Stimulated activated CD8-positive, alpha-beta memory T cell treated with anti-CD3 and anti-CD28 coated beads, Interleukin-7, amount 100 ng/mL, for 4 hours (primary cell): ENCODE measurements at places on chromosomes 6 and 20.

- no peak for DNase-seq
Measured at GRCh38 chr20:38864662-38865061, 59.2 kb downstream of the PPP1R16B start.

GRCh38 chr6:6760002-6760401 is 171.5 kb downstream of the LY86 start:
- DNase-seq = no peak

- no peak for DNase-seq
Measured at GRCh38 chr6:37236921-37237320, 20.7 kb upstream of the TBC1D22B start.

DNA sequence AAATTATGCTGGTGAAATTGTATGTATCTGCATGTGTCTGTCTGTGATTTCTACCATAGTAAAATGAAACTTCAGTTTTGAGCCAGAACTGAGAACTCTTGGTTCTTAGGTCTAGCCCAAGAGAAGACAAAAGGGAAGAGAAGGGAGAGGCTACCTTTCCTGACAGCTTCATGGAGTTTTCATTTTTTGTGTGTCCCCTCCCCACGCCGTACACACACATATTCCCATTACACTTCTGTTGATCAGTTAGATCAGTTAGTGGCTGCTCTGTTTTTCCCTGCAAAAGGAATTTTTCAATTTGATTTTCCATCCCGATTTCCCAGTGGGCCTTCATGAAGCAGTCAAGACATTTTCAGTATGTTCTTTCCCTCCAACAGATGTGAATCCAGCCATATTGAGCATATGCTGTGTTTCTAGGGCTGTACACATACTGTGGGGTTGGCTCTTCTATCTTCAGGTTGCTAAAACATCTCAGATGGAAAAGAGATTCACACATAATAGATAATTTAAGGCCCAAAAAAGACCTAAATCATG is 52.5 kb downstream of the HIVEP1 start:
- DNase-seq = no peak

DNA sequence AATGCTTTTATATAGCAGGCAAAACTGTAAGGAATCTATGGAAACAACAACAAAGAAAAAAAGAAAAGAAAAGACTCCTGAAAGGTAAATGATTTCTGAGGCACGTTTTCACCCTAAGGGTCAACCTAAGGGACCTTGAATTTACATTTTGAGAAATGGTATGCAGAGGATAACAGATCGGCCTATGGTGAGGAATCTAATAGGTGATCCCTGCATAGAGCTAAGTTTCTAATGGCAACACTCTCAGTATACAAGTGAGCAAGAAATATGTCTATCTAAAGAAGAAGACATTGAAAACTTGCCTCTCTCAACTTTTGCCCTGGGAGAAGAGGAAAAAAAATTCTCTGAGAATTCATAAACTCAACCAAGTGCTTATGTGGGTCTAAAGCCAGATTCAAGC is 18.9 kb upstream of the AKAP7 start:
- no peak for DNase-seq

- no peak for DNase-seq
Measured at GRCh38 chr6:151032034-151032433, 166.5 kb downstream of the MTHFD1L start.

- DNase-seq = no peak
Measured at GRCh38 chr6:56890683-56891429, 64.1 kb upstream of the BEND6 start.

- no peak for DNase-seq
Measured at GRCh38 chr6:157747370-157747769, 75.7 kb upstream of the SNX9 start.

DNA sequence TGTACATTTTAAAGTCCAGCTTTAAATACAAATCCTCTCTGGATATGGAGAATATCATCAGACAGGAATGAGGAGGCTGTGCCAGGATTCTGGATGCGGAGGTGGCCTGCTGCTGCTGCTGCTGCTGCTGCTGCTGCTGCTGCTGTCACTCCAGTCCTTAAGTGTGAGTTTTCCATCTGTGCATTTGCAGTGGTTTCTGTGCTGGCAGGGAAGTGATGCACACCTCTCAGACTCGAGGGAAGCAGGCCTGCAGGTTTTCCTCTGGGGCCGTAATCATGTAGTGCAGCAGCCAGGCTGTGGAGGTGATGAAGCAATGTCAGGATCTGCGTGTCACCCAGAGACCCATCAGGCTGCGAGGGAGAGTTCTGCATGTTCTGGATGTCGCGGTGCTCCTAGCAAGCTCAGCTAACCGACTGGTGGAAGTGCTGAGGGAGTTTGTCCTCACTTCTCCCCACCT is 32.0 kb downstream of the CFAP61 start:
- no peak for DNase-seq

DNA sequence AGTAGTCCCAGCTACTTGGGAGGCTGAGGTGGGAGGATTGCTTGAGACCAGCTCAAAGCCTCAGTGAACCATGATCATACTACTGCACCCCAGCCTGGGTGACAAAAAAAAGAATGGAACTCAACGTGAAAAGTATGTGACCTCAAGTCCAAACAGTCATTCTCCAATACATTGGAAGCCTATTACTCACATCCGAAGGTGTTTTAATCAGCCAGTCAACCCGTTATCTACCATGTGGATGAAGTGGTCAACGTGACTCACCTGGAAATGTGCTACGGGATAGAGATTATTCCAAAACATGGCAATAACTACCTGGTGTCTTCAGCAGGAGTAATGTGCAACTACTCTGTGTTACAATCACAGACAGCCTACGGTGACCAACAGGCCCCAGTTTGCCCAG is 85.8 kb upstream of the TOP1 start:
- no peak for DNase-seq

- DNase-seq = no peak
Measured at GRCh38 chr20:63929071-63929470, 27.1 kb downstream of the UCKL1 start.

DNA sequence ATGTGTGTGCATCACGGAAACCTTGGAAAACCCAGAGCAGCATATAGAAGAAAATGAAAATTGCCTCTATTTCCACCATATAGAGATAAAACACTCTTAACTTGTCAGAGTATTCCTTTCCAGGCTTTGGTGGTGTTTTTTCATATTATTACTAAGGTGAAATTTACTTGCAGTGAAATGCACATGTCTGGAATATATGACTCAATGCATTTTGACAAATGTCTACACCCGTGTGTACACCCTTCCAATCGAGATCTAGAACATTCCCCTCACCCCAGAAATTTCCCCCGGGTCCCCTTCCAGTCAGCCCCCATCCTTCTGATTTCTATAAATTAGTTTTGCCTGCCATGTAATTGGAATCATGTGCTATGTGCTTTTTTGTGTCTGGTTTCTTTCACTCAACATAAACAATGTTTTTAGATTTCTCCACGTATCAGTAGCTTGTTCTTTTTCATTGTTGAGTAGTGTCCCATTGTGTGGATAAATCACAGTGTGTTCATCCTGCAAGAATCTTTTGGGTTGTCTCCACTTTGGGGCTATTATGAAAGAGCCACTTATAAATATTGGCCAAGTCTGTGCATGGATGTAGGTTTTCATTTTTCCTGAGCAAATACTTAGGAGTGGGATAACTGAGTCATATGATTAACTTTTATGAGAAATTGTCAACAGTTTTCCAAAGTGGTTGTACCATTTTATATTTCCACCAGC is 19.9 kb upstream of the PREX1 start:
- no peak for DNase-seq
